ENCODE measurements at places on chromosomes 4 and X.

- DNase-seq = peak; percentile 38
These were observed 21.0 kb downstream of the MSN start for GRCh38 chrX:65688403-65688871.

- DNase-seq = no peak
These were observed 30.6 kb downstream of the SETD7 start for GRCh38 chr4:139525414-139525813.

DNA sequence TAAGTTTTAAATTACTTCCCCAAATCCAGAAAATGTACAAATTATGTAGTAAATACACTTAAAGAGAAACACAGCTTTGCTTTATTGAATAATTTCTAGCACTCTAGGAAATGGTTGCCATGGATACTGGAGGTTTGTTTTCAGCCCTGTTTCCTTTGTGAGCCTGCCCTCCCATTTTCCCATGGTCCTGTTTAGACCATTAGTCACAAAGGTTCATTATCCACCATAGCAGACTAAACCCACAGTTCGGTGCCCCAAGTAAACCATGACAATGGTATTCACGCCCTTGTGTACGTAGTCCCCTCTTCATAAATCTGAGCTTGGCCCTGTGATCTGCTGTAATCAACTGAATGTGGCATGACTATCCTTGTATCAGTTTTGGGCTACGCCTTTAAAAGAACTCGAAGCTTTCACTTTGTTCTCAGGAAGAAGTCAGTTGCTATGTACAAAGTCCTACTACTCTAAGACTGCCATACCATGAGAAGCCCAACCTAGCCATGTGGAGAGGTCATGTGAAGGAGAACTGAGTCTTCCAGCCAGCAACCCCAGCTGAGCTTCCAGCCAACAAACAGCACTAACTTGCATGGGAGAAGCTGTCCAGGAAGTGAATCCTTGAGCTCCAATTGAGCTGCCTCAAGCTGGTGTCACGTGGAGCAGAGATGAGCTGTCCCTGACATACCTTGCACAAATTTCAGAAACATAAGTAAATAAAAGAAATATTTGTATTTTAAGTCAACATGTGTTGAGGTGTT, 300.4 kb downstream of the LDB2 start:
- no peak for DNase-seq

GRCh38 chr4:172980219-172980618, 188.4 kb upstream of the GALNT7 start:
- no peak for DNase-seq

GRCh38 chrX:39614680-39614998, 483.1 kb downstream of the BCOR start:
- DNase-seq = no peak

DNA sequence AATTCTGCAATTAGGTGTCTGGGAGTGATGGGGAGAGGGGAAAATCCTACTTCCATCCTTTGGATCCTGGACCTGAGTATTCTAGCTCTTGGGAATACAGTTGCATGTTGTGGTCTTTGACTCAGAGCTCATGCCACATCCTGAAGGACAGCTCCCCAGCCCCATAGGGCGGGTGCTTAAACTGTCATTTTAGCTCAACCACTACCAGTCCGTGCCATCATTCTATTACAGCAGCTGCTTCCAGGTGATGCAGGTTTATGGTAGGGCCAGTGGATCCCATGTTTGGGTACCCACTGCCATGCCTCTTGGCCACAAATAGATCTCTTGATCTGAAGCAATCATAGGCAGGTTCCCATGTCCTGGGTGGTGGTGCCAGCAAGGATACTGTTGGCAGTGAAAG, 34.7 kb downstream of the CCKAR start:
- no peak for DNase-seq

Data from non-pigmented ciliary epithelial cell (primary cell).